ENCODE measurements at places on chromosomes 5 and 9.

DNA sequence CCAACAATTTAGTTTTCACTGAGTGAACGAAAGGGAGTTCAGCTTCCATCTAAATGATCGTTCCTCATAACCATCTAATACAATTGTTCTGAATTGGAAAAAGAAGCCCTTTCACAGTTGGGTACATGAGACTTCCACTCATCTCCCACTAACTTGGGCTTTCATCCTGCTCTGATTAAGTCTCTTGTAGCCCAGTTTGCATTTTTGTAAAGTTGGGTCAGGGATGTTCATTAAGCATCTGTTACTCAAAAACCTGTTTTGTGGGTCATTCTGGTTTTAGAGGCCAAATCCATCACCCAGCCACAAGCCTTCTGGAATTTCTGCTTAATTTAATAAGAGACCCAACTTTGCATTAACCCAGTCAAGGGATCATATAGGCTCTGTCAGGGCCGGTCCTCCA is 385.3 kb downstream of the BNC2 start:
- DNase-seq, result no peak

GRCh38 chr5:151047814-151048425 is 27.5 kb downstream of the GPX3 start:
- DNase-seq, result no peak

DNA sequence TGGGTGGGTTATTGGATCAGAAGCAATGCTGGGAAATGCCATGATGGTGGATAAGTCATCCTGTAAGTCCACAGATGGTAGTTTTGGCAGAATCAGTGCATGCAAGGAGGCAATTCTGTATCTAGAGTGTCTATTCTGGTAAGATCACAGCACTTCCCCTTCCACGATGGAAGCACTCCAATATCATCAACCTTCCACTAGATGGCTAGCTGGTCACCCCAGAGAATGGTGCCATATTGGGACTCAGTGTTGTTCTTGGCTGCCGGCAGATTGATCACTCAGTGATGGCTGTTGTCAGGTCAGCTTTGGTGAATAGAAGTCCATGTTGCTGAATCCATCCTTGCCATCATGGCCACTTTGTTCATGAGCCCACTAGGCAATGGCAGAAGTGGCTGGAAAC is 553.5 kb downstream of the CSNK1G3 start:
- no peak for DNase-seq

- peak; percentile 45 for DNase-seq
These were observed 47.4 kb upstream of the SHC3 start for GRCh38 chr9:89225991-89226471.

GRCh38 chr5:168147568-168148360 is 143.7 kb upstream of the WWC1 start:
- DNase-seq, result no peak

- no peak for DNase-seq
These were observed 267.3 kb downstream of the MAST4 start for GRCh38 chr5:66863243-66864170.

- no peak for DNase-seq
These were observed 28.5 kb upstream of the IL17B start for GRCh38 chr5:149407323-149408251.

Data from tongue (tissue), 3 donors.